Activated T-cell treated with anti-CD3 and anti-CD28 coated beads for 1 hour (primary cell): ENCODE measurements at places on chromosomes 2 and 18.

DNA sequence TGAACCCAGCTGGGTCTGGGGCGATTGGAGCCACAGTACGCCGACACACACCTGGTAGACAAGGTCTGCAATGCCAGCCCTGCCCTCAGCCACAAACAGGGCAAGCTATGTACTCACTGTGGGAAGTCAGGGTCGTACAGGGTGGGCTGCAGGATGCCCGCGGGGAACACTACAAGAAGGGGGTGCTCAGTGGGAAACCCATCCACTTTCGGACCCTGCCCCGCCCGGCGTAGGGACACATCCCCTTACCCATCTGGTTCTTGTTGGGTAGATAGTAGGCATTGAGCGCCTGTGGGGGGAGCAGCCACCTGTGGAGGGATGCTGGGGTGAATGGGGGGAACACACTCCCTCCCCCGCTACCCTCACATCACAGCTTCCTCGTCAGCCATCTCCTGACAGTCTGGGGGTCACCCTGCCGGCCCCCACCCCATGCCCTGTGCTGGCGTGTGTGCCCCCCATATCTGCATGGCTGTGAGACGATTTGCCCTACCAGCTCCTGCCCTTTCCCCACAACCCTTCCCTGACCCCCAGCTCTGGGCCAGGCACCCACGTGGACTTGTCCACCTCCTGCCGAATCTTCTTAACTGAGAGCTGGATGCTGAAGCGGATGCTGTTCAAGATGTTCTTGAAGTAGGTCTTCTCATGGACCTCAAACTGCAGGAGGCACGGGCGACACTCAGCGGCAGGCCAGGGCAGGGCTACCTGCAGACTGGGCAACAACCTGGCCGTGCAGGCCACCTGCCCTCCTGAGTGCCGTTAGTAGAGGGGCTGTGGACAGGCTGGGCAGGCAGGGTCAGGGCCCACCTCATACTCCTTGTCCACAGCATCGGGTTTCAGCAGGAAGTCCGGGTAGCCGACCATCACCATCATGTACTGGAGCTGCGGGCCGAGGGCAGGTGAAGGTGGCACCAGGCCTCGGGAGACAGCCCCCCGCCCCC lies 5.1 kb downstream of the ECEL1 start:
- DNase-seq = no peak

DNA sequence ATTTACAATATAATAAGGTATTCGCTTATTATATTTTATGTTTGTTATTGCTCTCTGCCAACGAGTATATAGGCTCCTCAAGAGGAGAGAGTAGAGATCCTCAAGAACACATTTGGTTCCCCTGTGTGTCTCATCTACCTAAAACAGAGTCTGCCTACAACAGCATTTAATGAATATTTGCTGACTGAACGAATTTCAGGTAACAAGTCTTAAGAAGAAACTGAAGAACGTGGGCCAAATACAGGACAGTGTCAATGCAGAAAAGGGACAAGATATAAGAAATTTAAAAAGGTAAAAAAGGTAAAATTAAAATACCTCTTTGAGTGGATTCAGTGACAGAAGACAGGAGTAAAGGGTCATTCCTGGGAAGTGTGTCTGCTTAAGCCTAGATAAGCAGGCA lies 129.2 kb downstream of the HNMT start:
- DNase-seq = no peak

- no peak for DNase-seq
Measured at GRCh38 chr2:230797515-230798495, 66.9 kb upstream of the ITM2C start.

DNA sequence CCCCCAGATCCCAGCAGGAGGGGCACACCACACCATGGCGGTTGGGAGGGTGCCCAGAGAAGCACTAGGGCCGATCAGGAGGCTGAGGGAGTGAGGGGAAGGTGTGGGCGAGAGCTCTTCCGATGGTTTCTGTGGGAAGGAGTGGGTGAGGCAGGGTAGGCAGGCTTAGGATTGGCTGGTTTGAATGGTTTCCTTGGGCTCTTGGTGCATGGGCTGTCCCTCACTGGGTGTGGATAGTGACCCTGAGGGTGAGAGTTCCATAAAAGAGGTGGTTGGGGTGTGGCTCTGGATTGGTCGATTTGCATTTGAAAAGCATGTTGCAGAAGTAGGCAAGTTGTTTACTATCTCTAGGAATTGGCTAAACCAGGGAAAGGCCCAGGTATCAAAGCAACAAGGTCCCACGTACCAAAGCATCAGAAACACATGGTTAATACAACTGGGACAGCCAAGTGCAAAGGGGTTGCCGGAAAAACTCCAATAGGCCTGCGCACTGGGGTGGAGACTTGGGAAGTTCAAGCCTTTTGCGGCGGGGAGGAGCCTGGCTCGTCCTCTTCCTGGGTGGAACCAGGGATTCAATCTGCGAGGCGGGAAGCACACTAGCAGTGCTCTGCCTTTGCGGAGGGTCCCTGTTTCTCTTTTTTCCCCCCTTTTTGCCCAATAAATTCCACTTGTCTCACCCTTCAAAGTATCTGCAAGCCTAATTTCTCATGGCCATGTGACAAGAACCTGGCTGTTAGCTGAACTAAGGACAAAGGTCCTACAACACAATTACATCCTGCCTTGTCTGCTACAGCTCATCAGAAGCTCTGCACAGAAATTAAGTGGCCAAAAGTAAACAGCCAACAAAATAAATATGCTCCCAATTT lies 43.2 kb downstream of the IL1R2 start:
- no peak for DNase-seq

DNA sequence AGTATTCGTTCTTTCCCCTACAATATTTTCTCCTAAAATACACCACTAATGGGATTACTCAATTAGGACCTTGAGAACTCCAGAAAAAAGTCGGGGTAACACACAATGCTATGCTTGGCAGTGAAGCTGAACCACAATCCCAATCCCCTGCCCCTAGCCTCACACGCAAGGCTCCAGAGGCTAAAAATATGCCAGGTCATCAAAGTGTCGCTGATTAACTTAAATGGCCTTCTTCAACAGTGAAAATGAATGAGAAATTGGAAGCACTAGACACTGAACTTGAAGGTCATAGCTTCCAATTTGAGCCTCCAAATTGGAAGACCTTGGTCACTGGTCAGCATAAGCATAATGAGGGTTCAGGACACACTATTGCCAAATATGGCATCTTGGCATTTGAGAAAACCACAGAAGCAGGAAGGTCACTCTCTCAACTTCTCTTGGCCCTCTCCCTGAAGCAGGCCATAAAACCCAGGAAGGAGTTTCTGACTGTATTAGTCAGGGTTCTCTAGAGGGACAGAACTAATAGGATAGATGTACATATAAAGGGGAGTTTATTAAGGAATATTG lies 86.0 kb upstream of the SATB2 start:
- DNase-seq = no peak

DNA sequence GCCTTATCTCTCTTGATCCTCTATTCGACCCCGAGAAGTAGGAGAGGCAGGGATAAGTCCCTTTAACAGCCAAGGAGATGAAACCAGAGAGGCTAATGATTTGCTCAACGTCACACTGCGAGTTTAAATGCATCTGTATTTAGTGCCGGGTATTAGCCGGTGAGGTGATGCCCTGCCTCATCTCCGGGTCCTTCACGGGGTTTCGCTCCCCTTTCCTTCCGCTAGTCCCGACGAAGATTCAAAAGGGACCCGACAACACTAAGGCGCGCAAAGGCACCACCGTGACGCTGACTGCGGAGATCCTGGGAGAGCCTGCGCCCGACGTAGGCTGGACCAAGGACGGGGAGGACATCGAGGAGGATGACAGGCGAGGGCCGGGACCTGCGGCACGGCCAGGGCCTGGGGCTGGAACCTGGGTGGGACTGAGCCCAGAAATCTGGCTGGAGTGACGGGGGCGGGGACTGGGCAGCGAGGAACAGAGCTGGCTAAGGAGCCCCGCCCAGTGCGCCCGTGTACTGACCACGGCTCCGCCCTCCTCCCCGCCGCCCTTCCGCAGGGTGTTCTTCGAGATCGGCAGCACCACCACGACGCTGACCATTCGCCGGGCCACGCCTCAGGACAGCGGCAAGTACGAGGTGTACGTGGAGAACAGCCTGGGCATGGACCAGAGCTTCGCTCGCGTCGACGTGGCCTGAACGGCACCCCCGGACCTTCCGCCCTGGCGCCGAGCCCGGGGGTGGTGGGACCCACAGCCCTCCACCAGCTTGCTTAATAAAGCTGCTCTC lies 1.0 kb upstream of the GMPPA start:
- no peak for DNase-seq

- no peak for DNase-seq
Measured at GRCh38 chr18:3218819-3219218, 949 bp downstream of the MYOM1 start.

DNA sequence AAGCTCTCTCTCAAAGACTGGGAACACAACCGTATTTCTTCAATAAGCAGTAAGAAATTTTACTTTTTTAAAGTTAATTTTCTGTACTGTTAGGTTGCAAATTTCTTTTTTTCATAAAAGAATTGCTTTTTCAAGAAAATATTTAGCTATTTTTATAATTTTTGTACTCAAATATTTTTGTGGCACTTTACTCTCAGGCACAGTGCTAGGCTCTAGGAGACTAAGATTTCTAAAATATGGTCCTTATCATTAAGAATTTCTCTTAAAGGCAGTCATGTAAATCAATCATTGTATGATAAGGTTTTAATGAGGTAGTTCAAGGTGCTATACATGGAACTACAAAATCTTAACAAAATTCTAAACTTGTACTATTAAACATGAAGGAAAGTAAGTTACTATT lies 61.4 kb downstream of the MTX2 start:
- no peak for DNase-seq

DNA sequence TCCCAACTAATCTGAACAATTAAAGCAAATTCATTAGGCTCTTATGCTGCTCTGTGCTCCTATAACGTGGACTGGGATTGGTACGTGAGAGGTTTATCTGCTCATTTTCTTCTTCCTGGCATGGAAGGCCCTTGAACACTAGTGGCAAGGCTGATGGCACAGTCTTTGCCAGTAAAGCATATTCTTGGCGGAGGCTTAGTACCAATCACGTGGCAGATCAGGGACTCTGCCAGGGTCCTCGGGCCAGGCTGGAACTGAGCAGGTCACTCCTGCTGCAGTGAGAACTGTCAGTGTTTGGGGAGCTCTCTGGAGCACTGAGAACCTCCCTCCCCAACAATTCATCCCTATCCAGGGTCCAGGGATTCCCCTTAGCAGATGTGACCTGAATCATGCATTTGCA lies 3.7 kb upstream of the ALPK2 start:
- no peak for DNase-seq

- no peak for DNase-seq
Measured at GRCh38 chr2:234957834-234958135, 6.0 kb downstream of the SH3BP4 start.

DNA sequence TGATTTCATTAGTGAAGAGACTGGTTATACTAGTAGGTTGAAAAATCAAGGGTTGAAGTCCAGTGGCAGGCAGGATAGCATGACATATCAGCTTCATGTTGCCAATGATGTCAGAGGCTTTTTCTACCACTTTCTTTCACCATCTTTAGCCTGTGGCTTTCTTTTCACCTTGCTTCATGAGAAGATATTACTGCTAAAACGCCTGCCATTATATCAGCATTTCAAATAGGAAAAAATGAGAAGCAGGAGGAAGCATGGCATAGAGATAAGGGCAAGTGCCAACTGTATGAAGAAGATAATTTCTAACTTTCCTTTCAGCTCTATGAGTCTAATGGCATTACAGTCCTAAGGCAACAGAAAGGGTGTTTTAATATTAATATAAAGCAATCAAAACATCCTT lies 270.2 kb upstream of the SYT4 start:
- DNase-seq = no peak

DNA sequence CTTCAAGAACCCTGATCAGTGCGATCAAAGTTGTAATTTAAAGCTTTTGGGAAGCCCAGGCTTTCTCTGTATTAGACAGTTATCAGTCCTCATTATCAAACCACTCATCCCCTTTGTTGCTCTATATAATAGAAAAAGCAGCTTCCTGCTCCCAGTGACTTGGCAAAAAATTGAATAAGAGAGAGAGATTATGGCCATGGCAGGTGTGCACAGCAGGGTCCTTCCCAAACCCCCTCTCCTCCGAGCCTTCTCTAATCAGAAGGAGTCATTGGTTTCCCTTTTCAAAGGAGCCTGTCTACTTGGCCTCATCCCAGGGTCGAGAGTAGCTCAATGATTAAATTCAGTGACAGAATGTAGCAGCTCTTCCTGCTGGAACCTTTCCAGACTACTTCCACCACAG lies 81.5 kb downstream of the SEMA4F start:
- no peak for DNase-seq

GRCh38 chr2:169090133-169090820 lies 20.9 kb downstream of the DHRS9 start:
- no peak for DNase-seq

- no peak for DNase-seq
Measured at GRCh38 chr2:42853549-42854206, 61.3 kb upstream of the HAAO start.

DNA sequence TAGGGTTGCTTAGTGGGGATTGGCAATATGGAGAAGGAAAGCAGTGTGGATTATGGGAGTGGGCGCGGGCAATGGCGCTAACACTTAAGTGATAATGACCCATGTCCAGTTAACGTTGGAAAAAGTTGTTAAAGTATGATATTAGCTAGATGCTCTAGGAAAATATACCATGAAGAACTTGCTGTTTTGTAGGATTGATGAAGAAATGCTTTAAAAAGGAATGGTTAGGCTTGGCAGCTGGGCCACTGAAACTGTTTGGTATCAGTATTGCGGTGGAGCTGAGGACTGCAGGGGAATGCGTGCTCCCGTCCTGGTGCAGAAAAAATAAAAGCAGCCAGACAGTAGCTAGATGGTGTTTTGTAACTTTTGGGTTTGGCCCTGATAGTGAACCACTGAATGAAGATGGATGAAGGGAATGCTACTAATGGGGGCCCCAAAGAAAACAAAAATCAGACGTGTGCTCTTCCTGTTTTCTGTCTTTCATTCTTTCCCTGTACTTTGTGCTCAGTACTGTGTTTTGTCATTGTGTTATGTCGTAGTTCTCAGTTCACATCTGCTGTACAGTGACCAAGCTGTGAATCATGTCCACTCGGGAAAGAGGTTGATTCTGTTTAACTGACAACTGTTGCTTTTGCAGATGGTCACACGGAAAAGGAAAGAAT lies 999 bp downstream of the INSIG2 start:
- no peak for DNase-seq

DNA sequence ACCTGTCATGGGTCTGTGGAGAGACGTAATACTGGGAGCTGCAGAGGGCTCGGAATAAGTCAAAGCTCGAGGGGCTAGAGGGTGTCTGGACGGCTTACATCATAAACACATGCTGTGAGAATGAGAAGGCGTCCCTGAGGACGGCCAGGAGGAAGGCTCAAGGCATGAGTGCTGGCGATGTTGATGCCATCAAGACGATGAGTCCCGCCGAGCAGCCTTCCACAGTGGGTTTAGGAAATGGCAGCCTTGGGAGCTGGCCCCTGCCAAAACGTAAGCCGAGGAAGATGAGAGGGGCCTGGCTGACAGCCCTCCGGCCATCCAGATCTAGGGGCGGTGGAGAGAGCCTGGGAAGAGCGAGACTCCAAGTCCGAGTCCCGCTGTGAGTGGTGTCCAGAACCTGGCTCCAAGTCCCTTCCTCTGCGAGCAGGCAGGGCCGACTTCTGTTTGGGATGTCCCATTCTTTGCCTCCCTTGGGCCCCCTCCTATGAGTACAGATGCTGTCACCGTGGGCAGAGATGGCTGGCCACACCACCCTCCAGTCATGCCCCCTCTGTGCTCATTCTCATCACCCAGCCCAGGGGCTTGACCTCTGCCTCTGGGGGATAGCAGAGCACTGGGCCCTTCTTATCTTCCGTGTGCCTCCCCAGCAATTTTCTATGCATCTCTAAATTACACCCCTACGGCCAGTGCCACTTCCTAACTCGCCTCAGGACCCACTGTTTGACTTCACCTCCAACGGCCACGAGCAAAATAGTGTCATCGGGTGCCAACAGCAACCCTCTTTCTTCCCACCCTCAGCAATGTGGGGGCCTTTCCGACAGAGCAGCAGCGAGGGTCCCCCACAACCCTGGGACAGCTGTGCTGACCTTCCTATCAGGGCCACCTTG lies 175.7 kb downstream of the FAM210A start:
- DNase-seq = no peak
